ENCODE measurements at places on chromosomes 2 and 18.

- DNase-seq, result no peak
Measured at GRCh38 chr2:28993206-28993960, 12.3 kb downstream of the TOGARAM2 start.

DNA sequence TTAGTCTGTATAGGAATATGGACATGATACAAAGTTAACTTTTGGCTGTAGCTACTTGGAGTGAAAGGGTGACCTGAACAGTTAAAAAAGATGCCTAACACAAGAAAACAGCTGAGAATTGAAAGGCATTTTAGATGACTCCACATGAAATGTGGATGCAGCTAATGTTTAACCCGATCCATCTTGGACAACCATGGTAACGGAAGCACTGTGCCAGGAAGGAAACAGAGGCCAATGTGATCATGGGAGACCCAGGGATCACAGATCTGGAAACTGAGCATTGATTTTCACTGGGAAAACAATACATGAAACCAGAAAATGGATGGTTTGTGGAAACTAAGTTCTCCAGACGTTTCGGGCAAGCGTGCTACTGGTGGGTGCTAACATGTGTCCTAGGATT, 669.1 kb downstream of the GALR1 start:
- no peak for DNase-seq

DNA sequence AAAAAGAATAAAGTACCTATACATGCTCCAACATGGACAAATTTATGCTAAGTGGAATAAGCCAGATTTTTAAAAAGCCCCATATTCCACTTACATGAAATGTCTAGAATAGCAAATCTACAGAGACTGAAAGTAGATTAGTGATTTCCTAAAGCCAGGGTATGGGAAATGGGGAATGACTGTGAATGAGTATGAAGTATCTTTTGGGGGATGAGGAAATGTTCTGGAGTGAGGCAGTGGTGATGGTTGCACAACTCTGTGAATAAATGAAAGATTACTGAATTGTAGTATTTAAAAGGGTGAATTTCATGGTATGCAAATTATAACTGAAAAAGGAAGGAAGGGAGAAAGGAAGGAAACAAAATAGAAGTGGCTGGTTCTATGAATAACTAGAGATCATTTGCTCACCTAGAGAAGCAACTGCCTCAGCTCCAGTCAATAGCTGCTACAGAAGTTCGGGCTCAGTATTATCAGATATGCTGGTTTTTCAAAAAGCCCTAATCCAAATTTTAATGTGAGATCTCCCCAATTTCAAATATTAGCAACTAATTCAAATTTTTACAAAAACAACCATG, 39.3 kb downstream of the MAP3K2 start:
- no peak for DNase-seq

DNA sequence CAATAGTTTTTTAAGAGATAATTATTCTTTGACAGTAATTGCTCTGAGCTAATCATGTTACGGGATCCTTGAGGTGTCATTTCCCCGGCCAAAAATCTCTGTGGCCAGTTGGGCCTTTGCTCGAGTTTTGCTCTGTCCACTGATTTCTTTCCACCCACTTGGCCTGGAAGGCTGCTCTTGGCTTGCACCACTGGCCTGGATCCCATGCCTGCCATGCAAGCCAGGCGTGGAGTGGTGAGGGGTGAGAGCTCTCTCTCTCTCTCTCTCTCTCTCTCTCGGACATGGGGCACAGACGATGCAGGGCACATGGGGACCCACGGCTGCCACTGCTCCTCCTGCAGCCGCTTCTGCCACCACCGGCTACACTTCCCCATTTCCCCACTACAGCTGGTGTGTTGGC, 853.0 kb upstream of the GCFC2 start:
- no peak for DNase-seq

DNA sequence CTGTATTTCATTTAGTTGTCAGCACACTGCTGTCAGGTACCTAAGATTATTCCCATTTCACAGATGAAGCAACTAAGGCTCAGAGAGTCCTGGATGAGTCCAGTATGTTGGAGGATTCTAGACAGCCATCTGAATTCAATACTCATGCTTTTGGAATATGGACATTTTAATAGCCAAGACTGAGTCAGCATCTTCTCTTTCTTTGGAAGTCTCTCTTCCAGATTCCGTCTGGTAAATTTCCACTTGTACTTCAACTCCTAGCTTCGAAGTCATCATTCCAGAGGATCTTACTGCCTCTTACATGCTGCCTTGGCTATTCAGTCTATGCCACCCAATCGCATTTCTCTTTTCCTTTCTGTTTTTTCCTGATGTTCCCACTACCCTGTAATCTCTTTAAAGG, 40.6 kb downstream of the INSIG2 start:
- no peak for DNase-seq

DNA sequence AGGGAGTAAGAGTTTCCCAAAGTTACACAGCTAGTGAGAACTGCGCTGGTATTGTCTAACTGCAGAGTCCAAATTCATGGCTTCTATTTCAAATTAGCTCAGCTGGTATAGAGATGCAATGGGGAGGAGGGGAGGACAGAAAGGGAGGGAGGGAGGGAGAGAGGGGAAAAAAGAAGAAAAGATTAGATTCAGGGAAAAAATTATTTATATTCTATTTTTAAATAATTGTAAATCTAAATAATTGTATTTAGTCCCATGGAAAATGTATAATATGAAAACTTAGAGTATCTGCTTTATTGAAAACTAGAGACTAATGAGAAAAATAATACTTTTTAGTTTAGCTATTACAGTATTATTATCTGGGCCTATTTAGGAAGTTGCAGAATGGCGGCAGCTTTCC, 37.3 kb upstream of the VIT start:
- DNase-seq, result no peak

GRCh38 chr18:63603772-63604171, 16.6 kb downstream of the SERPINB13 start:
- DNase-seq, result peak; percentile 23

DNA sequence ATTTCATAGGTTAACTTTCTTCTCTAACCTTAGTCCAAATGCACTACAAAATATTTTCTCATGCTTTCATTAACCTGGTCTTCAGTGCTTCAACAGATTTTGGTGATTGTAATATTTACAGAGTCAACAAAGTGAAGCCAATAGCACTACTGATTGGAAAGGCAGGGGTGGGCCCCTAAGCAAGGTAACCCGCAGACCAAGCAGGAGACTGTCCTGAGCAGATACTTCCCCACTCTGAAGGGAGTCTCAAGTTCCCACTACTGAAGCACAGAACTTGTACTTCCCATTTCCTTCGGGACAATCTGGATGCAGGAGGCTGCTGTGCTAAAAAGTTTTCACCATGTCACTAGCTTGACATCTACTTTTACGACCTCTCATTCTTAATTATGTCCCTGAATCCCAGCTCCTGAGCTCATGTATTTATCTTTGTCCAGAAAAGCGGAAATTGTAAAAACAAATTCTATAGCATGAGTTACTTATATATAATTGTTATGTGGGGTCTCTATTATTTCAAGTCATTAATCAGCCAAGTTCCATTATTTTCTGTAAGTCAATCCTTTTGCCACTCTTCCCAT, 311.6 kb upstream of the REV1 start:
- DNase-seq, result no peak

DNA sequence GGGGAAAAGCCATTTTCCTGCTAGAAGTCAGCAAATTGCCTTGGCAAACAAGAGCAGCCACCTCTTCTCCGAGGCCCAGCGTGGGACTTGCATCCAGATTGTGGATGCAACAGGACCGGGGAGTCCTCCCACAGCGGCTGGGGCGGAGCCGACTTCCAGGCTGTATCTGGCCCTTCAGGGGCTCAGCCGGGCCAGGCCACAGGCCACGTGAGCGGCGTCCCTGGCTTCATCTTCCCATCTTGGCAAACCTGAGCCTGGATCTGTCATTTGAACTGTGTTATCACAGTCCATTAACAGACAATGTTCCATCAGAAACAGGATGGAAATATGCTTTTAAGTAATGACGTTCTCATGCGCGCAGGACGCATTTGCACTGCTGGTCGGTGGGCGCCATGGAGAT, 483.5 kb upstream of the SALL3 start:
- DNase-seq, result no peak

GRCh38 chr2:18154812-18155211, 276.3 kb downstream of the KCNS3 start:
- DNase-seq, result no peak

- no peak for DNase-seq
Measured at GRCh38 chr2:42906557-42907411, 114.4 kb upstream of the HAAO start.

- no peak for DNase-seq
Measured at GRCh38 chr2:144261336-144261735, 258.6 kb downstream of the ZEB2 start.

- no peak for DNase-seq
Measured at GRCh38 chr2:16014041-16014787, 73.9 kb downstream of the MYCN start.

GRCh38 chr2:236505041-236505440, 64.6 kb upstream of the ACKR3 start:
- DNase-seq, result no peak

DNA sequence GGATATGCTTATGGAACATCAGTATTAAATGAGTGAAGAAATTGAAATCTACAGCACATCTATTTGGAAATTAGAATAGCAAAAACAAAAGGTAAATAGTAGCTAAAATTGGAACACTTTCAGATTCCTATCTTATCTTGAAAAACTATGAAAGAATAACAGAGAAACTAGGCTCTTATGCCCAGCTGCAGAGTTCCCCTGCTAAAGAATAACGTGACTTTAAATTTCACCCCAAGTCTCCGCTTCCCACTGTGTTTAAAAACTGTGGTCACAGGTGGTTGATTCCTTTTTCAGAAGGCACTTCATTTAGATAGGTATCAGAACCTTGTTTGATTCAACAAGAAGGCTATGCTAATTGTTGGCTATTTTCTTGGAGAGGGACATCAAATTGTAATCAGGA, 30.1 kb downstream of the ARHGAP28 start:
- DNase-seq, result no peak

GRCh38 chr18:79071503-79072210, 2.5 kb downstream of the ATP9B start:
- DNase-seq, result no peak

DNA sequence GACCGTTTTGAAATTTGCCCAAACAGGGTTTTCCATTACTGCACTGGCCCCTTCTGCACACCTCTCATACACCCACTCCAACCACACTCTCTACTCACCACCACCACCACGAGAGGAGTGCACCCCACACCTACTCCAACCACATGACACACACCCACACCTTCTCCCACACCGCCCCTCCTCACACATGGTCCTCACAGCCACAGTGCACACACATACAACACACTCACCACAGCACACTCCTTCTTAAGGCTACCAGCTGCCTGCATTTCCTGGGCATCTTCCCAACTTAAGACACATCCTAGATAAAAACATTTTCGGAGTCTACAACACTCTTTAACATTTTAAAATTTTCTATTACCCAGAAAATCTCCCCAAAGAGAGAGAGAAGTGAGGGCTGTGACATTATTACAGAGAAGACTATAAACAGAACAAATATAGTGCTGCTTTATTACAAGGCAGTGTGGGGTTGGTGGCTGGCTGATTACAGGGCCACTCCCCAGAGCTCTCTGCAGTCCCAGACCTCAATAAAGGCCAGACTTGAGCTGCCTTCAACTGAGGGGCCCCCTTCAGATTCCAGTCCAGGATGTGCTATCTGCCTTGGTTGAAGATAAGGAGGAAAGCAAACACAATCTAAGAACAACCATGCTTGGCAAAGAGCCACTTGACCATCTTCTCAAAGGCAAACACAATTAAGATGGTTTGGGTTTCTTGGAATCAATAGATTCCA, 36.1 kb downstream of the NHEJ1 start:
- DNase-seq, result no peak

DNA sequence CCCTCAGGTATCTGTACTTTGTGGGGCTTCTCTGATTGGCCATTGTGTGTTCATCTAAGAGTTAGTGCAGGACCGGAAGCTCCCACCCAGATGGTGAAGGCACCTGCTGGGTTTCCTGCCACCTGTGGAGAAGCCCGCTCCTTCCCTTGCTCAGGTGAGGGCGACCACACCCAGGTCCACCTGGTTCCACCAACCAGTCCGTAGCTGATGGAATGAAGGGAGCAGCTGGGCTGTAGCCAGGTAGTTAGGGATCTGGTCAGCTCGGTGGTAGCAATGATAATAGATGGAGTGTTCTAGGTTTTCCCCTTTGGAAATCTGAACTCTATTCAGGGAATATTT, 16.0 kb downstream of the SH3BP4 start:
- no peak for DNase-seq

GRCh38 chr18:23142251-23142929, 7.1 kb downstream of the CABLES1 start:
- DNase-seq, result no peak

GRCh38 chr2:198097630-198098029, 293.2 kb downstream of the PLCL1 start:
- no peak for DNase-seq

GRCh38 chr18:48803518-48803917, 147.2 kb downstream of the SMAD7 start:
- DNase-seq, result no peak

DNA sequence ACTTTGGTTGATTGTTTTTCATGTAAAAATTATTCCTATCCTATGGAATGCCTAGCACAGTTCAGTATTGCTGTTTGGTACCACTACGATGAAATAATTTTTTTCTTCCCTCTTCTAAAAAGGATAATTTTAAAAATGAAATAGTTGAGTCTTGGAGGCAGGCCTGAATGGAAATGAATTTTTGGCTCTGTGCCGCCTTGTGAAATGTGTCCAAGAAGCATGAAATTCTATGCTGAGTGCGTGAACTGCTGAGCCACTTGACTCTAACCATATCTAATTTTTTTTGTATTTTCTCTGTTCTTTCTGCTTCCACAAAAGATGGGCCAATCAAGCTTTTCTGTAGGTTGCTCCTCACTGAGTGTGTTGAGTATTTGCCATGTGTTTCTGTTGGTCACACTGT, 95.0 kb downstream of the PRPF40A start:
- DNase-seq, result no peak

GRCh38 chr2:200484934-200485333, 24.9 kb downstream of the KCTD18 start:
- no peak for DNase-seq

DNA sequence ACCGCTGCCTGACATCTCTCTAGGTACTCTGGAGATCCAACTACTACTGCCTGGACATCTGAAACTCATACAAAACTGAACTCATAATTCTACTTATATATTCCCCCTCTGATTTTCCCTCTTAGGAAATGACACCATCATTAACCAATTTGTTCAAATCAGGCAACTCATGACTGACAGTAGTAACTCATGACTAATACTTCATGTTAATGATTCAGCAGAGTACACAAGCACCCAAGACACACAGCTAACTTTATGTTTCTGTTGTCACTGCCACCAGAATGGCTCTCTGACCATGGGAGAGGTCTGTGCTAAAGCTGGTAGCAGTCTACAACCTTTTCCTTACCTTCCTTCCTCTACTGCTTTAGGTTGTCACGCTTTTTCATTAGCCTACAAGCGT, 91.1 kb downstream of the ITSN2 start:
- no peak for DNase-seq

Measured in GM12892 (cell line).